ENCODE measurements at places on chromosomes 4 and X.
A peak's percentile ranks its signal among the peaks of the same experiment; 100 is the strongest.

DNA sequence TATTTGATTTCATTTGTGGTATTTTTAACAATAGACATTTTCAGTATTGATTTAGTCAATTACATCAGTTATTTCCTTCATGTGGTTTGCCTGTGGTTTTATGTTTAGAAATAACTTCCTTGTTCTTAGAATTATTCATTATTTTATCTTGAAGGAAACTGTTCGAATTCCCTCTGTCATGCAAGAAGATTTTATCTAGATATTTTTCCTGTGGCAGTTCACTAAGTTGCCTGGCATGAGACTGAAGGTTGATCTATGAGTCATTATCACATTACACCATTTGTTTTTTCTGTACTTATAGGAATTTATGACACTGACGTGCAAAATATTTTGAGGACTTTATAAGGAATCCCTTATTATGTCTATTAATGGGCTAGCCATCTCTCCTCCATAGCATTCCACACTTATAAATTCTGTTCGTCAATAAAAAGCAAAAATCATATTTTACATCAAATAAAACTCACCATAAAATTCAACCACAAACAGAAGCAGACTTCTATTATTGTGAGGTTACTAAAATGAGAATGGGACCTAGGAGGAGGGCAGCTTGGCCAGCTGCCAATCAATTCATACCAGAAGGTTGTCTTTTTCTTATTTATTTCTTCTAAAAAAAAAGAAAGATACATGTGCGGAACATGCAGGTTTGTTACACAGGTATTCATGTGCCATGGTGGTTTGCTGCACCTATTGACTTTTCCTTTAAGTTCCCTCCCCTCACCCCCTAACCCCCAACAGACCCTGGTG, 179.0 kb downstream of the KCNIP4 start:
- no peak for DNase-seq

GRCh38 chrX:133838761-133839676, 146.4 kb downstream of the GPC3 start:
- peak; percentile 3 for DNase-seq

DNA sequence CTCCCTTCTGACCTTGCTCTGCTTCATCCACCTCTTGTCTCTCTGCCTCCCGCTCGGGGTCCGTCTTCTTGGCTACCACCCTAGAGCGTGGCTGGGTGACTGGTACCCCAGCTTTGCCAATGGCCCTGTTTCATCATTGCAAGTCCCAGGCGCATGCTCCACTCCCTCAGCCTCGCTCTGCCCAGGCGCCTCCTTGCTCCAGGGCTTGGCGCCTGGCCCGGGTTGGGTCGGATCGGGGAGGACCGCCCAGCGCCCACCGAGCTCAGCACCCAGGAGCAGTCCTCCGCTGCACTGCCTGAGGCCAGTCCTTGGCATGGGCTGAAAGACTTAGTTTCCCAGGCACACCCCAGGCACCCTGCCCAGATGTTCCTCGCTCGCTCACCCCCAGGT, 577 bp downstream of the BGN start:
- no peak for DNase-seq

DNA sequence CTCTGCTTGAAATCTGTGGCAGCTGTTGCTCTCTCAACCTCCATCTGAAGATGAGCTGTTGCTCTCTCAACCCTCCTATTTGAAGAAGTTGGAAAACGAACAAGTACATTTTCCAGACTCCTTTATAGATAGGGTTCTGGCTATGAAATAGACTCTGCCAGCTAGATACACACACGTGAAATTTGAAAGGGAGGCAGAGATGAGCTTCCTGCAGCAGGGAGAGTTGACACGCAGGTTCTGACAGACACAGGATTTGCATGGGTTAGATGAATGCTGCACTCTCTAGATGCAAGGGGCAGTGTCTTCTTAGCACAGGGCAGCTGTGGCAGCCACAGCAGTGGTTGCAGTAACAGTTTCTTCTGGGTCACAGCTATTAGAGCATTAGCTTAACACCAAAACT, 8.0 kb upstream of the PYURF start:
- no peak for DNase-seq

Measured in stimulated activated CD4-positive, alpha-beta T cell treated with anti-CD3 and anti-CD28 coated beads, Interleukin-2, amount 100 ng/mL, for 4 hours (primary cell).